AG20443 (cell line): ENCODE measurements at places on chromosomes 2 and 18.
A peak's percentile ranks its signal among the peaks of the same experiment; 100 is the strongest.

DNA sequence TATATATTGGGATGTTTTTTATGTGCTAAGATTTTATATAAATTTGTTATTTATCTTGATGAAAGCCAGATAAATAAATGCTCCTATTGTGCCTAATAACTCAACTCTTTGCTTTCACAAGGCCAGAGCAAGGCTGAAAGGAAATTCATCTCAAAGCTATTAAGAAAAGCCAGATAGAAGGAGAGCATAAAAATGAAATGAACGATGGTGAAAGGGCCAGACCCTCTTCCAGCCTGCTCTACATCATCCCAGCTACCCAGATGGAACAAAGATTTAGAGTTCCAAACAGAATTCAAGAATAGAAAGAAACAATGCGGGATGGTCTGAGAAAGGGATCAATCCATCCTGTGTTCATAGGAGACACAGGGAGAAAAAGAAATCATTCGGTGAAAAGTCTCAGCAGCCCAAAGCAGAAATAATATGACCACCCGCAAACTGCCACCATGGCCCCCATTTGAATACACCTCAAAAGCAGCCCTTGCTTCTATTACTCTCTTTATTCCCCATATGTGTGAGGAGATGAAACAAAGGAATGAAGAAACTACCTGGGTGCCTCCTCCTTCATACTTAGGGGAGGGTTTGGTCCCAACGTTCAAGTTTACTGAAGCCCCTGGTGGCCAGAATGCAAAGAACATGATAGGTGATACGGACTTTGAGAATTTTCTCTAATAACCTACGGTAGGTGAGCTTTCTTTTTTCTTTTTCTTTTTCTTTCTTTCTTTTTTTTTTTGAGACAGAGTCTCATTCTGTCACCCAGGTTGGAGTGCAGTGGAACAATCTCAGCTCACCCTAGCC lies 110.1 kb upstream of the FBXO11 start:
- DNase-seq = no peak

GRCh38 chr18:75654851-75655751 lies 227.6 kb upstream of the SMIM21 start:
- peak; percentile 20 for DNase-seq

DNA sequence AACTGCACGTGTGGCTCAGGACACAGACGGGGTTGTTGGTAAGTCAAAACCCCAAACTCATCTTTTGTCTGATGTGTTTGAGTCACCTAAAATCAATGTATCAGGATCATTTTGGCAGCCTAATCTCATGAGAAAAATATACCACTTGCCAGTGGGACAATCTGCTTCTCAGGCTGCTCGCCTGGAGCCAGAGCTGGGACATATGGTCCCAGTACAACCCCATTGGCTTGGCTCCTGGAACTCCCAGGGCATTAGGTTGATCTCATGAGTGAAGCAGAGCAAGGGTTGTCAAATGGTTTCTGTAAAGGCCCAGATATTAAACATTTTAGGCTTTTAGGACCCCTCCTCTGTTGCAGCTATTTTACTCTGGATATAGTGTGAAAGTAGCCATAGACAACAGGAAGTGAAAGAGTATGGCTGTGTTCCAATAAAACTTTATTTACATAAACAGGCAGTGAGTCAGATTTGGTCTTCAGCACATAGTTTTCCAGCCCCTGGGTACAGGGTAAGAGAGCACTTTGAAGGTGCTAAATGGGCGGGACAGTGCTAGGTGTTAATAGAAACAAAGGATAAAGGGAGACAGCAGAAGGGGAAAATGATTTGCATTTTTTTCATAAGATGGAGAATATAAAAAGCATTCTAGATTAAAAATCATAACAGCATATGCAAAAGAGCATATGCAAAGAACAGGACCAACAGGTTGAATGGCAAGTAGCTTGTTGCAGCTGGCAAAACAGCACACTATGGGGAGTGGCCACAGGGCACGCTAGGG lies 290.8 kb downstream of the KCNS3 start:
- DNase-seq = no peak

DNA sequence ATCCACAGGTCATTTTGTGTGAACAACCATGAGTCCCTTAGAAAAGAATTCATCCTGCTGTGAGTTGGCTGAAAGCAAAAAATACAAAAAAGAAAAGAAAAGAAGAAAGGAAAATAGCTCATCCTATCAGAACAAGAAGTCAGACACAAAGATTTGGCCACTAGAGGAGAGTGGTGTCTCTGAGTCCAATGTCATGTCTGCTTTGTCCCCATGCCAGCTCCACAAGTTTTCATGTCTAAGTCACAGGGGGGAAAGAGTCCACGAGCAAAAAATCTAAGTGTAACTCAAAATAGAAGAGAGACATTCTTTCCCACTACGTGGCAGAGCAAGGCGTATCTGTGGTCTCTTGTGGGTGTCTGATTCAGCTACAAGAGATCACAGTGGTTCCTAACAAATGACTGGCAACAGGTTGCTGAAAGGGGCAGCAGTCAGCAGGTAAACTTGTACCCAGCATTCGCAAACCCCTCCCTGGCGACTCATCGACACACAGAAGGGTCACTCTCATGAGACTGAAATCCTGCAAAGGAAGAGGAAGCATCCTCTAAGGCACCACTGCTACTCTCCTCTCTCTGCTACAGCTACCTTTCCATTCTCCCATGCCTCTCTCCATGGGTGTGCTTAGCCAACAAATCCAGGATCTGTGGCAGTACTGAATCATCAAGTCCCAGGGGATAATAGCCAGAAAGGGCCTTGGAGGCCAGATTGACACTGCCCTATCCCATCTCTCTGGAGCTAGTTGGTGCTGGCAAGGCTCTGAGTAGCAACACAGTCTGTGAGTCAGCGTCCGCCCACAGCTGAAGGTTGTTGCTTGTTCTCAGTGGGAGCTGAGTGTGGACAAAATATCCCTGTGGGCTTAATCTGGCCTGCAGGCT lies 123.0 kb upstream of the SLC39A10 start:
- DNase-seq = peak; percentile 84
